ENCODE measurements at places on chromosomes 16 and 17.
A peak's percentile ranks its signal among the peaks of the same experiment; 100 is the strongest.

GRCh38 chr17:59607817-59608403 lies 11.8 kb upstream of the CLTC start:
- no peak for DNase-seq

GRCh38 chr16:10338426-10338825 lies 47.4 kb upstream of the ATF7IP2 start:
- DNase-seq = no peak

GRCh38 chr16:57755061-57755684 lies 19.6 kb downstream of the KATNB1 start:
- DNase-seq = no peak

- no peak for DNase-seq
Observed at GRCh38 chr17:40452921-40453378, 9.7 kb downstream of the IGFBP4 start.

DNA sequence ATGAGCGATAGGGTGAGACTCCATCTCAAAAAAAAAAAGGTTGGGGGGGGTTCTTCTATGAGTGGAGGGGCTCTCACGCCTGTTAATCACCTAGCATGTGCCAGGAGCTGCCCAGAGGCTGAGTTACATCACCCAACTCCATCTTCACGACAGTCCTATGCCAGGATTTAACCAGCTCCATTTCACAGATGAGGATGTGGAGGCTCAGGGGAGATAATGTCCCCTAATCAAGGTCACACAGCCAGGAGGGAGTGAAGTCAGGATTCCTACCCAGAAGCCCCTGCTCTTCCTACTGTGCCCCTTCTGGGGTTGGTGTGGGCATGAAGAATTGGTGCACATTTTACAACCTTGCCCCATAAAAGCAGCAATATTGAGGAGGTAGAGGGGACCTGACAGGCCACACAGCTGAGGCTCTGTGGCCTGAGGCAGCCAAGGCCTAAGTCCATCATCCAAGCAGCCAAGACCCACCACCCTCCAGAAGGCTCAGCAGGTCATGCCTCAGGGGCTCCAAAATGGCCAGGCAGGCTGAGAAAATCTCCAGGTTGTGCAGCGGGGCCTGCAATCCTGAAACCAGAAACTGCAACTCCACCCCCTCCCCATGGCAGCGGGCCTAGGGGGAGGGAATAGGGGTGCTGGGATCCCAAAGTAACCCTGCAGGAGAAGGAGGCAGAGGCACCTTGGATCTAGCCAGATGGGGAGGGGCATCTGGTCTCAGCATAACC lies 6.9 kb downstream of the PPY start:
- DNase-seq = no peak

- DNase-seq = peak; percentile 98
Observed at GRCh38 chr17:58338841-58339754, 10.5 kb upstream of the TSPOAP1 start.

GRCh38 chr16:84897911-84898377 lies 78.2 kb downstream of the CRISPLD2 start:
- DNase-seq = no peak

GRCh38 chr16:22813223-22813947 lies 577 bp upstream of the HS3ST2 start:
- DNase-seq = peak; percentile 90

DNA sequence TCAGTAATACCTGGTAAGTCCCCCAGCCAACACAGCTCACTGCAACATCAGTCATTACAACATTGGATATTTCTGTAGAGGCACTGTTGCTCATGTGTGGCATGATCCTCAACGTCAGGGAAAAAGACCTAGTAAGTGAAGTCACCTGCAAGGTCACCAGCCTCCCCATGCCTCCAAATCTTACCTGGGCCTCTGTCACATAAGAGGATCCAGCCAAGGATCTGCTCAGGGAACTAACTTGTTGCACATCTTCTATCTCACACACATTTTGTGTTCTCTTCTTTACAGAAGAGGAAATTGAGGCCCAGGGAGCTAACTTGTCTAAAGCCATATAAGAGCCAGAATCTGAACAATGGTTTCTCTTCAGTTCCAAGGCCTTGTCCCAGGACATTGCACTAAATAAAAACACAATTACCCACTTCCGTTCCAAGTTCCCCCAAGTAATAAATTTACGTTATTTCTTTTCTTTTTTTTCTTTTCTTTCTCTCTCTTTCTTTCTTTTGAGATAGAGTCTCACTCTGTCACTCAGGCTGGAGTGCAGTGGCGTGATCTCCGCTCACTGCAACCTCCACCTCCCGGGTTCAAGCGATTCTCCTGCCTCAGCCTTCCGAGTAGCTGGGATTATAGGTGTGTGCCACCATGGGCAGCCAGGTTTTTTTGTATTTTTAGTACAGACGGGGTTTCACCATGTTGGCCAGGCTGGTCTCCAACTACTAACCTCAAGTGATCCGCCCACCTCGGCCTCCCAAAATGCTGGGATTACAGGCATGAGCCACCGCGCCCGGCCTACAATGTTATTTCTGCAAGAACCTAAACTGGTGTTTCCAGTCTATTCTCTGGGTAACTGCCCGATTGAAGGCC lies 1.3 kb downstream of the SHMT1 start:
- DNase-seq = no peak

DNA sequence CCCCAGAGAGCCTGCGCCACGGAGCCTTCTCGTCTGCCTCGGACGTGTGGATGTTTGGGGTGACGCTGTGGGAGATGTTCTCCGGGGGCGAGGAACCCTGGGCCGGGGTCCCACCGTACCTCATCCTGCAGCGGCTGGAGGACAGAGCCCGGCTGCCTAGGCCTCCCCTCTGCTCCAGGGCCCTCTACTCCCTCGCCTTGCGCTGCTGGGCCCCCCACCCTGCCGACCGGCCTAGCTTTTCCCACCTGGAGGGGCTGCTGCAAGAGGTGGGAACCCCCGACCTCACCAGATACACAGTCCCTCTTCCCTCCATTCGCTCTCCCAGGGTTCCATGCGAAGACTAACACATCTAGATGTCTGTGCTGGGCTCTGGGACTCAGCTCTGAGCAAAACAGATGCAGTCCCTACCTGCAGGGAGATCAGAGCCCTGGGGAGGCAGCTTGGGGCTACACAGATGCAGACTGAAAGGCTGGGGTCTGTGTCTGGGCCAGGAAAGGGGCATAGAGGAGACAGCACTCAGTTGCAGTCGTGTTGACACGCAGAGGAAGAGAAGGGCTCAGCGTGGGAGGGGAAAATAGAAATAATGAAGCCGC lies 3.7 kb downstream of the TNK1 start:
- no peak for DNase-seq

DNA sequence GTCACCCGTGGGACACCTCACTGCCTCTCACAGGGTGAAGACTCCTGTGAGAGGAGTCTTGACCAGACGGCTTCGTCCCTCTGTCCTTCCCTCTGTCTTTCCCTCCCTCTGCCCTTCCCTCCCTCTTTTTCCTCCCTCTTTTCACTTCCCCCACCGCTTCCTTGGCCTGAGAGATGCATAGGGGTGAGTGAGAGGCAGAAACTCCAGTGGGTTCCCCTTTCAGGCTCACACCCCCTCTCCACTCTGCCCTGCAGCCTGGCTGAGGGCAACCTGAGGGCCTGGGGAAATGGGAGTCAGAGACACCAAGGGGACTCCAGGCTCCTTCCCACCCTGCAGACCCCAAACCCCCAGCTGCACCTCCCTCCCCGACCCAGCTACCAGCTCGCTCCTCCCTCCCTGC lies 14.6 kb upstream of the KRT17 start:
- no peak for DNase-seq

Measured in islet precursor cell (in vitro differentiated cells).